LoVo (cell line): ENCODE measurements at places on chromosomes 6 and 20.

- no peak for DNase-seq
These were observed 3.7 kb upstream of the BEND3 start for GRCh38 chr6:107118976-107119375.

DNA sequence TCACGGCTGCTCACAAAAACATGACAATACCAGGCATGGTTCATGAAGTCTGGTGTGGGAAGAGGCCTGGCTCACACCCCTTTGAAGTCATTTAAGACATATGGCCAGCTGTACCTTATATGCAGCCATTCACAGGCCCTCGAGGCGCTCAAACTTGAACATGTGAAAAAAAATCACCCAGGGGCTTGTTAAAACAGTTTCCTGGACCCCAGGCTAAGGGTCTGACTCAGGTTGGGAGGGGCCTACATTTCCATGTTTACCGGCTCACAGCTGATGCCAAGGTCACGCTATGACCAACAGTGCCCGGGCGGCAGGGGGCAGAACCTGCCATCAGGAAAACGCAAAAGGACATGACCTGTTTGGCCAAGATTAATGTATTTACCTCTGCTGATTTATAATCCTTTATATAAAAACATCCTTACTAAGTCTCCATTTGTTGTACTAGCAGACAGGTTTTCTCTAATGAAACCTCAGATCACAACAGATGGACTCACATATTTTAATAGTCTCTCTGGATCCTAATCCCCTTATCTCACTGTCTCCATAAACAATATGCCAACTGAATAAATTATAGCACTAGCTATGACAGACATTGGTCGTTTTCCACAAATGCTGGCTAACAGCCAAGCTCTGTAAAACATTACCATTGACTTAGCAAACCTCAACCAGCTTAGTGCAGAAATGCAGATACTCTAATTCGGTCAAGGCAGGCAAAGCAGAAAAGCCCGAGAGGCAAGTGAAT lies 19.9 kb downstream of the EZR start:
- DNase-seq: peak; percentile 71

GRCh38 chr6:106444777-106445507 lies 84.4 kb downstream of the CRYBG1 start:
- peak; percentile 80 for DNase-seq

DNA sequence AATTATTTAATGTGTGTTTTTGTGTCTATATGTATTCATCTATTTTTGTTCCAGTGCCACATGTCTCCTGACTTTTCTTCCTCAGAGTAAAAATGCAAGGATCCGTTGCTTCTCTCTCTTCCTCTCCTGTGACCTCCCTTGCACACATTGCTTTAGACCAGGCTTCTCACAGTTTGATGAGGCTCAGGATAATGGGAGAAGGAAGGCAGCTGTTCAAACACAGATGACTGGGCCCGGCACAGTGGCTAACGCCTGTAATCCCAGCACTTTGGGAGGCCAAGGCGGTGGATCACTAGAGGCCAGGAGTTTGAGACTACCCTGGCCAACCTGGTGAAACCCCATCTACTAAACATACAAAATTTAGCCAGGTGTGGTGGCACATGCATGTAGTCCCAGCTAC lies 241.9 kb downstream of the SAMD5 start:
- no peak for DNase-seq

DNA sequence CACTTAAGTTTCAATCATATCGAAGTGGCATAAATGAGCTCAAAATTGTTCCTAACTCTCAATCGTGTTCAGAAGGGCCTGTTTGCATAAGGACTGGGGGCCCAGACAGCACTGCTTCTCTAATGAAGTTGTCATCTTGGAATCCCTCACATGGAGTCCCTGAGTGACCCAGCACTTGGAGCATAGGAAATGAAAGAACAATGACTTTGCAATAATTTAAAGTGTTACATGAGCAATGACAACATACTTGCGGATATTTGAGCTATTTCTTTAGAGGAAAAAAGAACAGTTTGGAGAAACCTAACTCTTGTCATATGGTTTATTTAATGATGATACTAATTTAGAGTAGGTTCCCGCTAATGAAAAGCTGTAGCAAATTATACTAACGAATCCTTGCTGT lies 239.9 kb downstream of the TSHZ2 start:
- DNase-seq: no peak

- DNase-seq: peak; percentile 55
These were observed 34.3 kb downstream of the SRC start for GRCh38 chr20:37379967-37380828.

GRCh38 chr20:15949391-15949790 lies 623.9 kb downstream of the KIF16B start:
- no peak for DNase-seq

DNA sequence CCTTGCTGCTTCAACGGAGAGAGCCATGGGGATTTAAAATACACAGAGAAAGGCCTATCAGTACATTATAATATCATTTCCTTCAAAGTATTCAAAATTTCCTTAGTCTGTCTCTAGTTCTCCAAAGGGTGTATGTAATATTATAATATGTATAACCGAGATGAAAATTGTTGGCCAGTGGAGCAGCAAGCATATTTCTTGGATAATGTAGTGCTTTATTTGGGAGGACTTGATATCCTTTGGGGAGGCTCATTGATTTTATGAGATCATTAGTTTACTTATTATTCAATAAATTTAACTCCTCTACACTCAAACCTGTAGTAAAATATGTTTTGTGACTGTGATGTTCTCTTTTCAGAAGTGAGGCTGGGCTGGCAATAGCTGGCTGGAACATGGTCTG lies 802.9 kb upstream of the FLRT3 start:
- DNase-seq: no peak

DNA sequence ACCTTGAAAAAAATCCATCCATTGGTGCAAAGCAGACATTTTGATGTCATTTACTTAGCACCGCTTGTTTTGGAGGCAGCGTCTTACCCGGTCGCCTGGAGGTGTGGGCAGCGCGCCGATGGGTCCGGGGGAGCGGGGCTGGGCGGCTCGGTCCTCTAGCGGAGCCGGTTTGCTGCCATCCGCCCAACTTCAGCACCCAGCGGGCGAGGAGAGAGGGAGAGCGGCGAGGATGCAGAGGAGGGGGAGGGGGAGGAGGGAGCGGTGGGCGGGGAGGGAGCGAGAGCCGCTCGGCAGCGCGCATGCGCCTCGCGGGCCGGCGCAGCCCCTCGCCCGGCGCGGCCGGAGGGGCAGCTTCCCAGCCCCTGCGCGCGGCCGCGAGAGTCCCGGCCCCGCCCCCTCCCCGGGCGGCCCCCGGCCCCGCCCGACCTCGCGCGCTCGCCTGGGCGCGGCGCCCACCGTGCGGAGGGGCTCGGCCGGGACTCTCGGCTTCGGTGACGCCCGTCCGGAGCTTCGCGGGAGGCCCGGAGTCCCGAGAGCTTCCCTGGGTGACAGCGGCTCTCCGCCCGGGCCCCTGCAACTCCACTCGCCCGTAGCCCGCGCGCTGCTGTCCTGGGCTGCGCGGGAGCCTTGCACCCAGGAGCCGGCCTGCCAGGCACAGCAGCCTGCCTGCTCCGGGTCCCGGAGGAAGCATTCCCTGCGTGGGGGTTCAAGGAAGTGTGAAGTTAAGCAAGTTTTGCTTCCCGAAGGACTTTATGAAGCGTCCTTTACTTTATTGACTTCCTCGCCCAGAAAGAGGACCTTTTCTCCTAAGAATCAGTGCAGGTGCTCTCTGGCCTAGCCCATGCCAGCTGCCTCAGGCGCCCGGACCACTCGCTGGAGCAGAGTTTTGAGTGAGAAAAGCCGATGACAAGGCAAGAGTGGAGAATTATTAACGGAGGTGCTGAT lies at the start of gene RGS17:
Gene RGS17 (minus strand): TSS at position 246 of the 945 bp plus-strand sequence. CDS start 87,264 bp downstream, outside the sequence.
- DNase-seq: peak; percentile 56

- DNase-seq: no peak
These were observed 249.7 kb upstream of the HS3ST5 start for GRCh38 chr6:114592506-114592905.

GRCh38 chr6:14452567-14453527 lies 335.3 kb downstream of the CD83 start:
- DNase-seq: no peak

GRCh38 chr6:131807644-131808459 lies at the start of gene ENPP1:
TSS of gene ENPP1 (plus strand) at chr6:131808020. CDS start at chr6:131808036, 16 bp downstream.
- peak; percentile 65 for DNase-seq

DNA sequence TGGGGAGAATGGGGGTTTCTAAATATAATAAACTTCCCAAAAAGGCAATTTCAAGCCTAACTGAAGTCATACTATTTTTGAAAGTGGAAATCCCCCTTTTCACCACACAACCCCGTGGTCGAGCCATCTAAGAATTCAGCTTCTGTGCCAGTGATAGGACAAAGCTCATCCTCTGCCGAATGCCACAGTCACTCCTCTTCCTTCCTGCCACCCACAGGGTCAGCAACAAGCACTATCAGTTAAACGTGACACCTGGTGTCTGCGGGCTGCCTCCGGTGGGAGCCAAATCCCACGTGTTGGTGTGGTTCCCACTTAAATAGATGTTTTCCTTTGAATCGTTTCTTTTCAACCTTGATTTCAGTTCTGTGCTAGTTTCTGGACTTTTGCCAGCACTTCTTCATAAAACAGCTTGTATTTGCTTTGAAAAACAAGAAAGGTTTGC lies 60.7 kb downstream of the TNFAIP3 start:
- DNase-seq: no peak

DNA sequence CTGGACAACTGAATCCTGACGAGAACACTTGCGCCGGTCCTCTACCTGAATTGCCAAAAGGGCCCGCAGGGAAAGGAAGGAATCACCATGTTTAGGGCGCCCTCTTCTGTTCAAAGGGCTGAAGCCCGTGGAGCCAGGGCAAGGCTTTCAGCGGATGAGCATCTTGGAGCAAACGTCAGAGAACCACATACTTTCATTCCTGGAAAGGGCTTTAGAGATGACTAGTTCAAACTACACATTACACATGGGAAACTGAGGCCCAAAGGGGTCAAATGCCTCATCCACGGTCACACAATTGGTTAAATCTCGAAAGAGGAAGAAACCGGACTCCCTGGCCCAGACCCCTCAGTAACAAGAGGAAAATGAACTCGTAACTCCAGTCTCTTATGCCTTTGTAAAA lies 11.5 kb upstream of the ZNF133 start:
- DNase-seq: peak; percentile 77

DNA sequence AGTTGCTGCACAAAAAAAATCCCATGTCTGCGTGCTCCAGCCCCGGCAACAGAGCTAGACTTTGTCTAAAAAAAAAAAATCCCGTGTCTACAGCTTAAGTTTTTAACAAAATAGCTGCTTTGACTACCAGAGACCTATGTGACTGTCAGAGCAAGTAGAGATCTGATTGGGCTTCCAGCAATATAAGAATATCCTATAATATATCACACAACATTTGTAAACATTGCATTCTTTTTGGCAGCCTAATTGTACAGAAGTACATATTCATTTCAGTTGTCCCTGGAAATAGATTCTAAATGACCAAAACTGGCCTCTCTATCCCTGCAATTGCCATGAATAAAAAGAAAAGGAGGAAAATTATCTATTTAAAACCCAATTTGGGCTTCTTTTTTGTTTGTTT lies 139.5 kb upstream of the RNF217 start:
- no peak for DNase-seq

GRCh38 chr6:797479-798077 lies 104.6 kb upstream of the EXOC2 start:
- peak; percentile 67 for DNase-seq

GRCh38 chr6:6724539-6725467 lies 136.3 kb downstream of the LY86 start:
- DNase-seq: peak; percentile 73

DNA sequence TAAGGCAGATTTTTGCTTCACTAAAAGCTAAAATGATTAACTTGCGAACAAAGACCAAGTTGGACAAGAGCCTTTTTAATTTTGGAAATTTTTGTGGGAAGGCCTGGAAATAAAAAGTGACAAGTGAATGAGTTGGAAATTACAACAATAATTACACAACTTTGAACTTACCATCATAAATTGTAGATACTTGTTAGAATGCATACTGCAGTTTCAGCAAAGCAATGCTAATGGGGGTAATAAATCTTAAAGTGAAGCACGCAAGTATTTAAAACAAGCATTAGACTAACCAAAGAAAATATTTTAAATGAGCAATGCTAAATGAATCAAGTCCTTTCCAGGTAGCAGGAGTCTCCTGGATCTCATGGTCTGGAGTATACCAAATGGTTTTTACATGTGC lies 83.2 kb upstream of the EYA4 start:
- no peak for DNase-seq

- no peak for DNase-seq
These were observed 963 bp downstream of the DDRGK1 start for GRCh38 chr20:3203315-3204123.

- DNase-seq: no peak
These were observed 30.6 kb upstream of the EXOC2 start for GRCh38 chr6:723540-723939.

DNA sequence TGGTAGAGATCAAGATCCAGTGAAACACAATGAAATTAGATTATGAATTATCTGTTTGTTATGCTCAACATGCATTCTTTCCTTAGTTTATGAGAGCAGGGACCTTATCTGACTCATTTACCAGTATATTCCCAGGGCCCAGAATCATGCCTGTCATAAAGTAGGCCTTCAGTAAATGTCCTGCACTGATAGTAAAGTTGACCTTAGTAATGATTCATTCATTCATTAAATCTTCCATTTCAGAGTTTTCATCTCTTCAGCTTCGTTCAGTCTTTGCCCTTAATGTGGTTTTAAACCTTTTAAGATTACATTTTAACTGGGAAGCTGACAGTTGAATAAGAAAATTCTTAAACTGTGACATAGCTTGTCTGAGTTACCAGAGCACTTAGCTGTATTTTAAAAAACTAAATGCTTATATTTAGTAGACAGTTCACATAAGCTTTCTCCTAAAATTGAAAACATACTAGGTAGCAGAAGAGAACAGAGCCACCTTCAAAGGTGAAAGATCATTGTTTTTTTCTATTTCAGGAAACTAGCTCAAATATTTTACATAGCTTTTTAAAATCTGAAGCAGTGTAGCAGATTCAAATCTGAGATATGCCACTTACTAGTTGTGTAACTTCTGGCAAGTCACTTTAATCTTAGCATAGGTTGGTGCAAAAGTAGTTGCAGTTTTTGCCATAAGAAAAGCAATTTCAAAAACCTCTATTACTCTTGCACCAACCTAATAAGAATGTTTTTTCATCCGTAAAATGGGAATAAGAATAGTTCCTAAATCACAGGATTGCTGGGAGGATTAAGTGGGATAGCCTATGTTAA lies 41.4 kb downstream of the MCM8 start:
- peak; percentile 54 for DNase-seq

- no peak for DNase-seq
These were observed 11.6 kb downstream of the DEFB127 start for GRCh38 chr20:168876-169275.

GRCh38 chr20:15675813-15676484 lies 897.3 kb downstream of the KIF16B start:
- DNase-seq: no peak
